ENCODE measurements at places on chromosomes 4 and X.

- no peak for DNase-seq
These were observed 364.4 kb upstream of the EPHA5 start for GRCh38 chr4:66034671-66035070.

DNA sequence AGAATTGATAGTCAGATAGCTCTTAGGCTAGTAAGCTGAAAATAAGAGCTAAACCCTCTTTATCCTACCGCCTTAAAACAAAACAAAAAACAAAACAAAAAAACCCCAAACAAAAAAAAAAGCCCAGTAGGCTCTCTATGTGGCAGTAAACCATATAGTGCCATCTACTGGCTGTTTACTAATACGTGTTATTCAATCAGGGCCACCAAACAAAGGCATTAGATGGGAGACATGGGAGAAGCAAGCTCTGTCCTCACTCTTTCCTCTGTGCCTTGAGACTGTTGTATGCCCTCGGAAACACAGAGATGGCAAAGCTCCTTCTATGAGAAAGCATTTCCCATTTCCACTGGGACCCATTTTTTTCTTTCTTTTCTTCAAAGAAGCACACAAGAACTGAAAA is 148.8 kb upstream of the MID1 start:
- DNase-seq, result no peak

GRCh38 chrX:77447653-77448569 is 722 bp downstream of the FGF16 start:
- no peak for DNase-seq

DNA sequence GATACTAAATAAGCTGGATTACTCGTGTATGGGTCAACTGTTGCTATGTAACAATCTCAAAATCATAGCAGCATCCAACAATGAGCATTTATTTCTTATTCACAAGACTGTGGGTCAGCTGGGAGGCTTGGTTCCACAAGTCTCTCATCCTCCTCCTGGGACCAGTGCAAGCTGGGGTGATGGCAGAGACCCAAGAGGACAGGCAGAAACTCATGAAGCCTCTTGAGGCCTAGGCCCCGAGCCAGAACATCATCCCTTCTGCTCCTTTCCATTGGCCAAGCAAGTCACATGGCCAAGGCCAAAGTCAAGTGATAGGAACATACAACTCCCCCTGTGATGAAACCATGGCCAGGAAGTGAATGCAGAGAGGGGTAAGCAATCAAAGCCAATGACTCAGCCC is 422.1 kb downstream of the BCOR start:
- no peak for DNase-seq

- no peak for DNase-seq
These were observed 177.4 kb upstream of the MAMLD1 start for GRCh38 chrX:150185766-150186165.

DNA sequence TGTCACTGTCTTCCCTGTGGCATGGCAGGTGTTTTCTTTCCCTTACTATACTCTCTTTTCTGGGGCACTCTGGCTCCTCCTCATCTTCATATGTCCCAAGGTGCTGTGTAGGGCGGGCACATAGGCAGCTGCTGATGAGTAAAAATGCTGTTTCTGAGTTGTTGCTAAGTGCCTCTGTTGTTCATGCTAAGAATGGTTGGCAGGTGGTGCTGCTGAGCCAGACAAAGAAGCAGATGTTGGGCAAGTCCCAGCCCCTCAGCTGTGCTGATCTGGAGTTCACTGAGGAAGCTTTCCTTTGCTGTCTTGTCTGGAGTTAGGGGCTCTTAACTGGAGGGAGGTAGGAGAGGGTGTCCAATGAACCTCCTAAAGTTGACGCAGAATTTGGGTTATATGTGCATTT is 40.6 kb downstream of the HADH start:
- no peak for DNase-seq

GRCh38 chr4:59553721-59554091 is 1646.4 kb upstream of the ADGRL3 start:
- DNase-seq, result no peak

- no peak for DNase-seq
These were observed 210.8 kb upstream of the IRS4 start for GRCh38 chrX:108947205-108947604.

DNA sequence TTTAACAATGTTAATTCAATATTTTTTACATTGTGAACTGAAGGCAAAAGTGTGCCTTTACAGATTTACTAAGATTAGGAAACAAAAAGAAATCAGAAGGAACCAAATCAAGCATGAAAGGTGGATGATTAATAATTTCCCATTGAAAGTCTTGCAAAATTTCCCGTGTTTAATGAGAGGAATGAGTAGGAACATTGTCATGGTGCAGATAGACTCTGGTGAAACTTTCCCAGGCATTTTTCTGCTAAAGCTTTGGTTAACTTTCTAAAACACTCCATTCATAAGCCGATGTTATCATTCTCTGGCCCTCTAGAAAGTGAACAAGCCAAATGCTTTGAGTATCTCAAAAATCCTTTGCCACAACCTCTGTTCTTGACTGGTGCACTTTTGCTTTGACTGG is 1522.8 kb upstream of the PABPC4L start:
- DNase-seq, result no peak

DNA sequence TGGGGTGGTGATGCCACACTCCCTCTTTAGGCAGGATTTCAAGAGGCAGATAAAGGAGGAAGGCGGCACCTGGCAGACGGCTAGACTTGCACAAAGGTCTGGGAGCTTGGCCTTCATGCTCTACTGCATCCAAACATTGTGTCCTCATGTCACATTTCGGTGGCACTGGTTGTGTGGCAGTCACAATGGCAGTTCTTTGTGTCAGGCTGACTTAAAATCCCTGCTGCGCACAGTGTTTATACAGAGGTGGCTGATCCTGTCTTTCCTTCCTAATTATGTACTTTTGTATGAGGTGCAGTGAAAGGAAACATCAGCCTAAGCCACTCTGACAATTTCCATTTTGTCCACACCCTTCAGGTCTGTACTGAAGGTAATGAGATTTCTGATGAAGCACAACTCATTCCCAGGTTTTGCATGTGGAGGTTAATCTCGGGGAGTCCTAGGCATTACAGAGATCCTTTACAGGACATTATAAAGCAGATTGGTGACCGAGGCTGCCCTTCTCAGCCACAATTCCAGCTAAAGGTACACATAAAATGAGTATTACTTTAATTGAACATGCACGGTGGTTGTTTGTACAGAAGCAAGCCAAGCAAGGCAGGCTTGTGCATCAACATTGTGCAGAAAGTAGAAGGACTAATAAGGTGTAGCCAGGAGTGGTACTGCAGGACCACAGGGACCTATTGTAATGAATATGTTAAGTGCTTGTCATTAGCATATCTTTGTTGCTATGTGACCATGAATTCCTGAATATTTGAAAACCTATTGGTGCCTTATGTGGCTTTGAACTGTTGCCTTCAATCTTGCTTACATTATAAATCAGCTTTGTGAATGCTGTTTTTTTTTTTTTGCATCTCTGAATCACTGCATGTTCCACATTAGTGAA is 147.6 kb downstream of the STK32B start:
- no peak for DNase-seq

- no peak for DNase-seq
These were observed 362.9 kb downstream of the PDGFC start for GRCh38 chr4:156608651-156609050.

- no peak for DNase-seq
These were observed 42.3 kb downstream of the RFC1 start for GRCh38 chr4:39323821-39324220.

DNA sequence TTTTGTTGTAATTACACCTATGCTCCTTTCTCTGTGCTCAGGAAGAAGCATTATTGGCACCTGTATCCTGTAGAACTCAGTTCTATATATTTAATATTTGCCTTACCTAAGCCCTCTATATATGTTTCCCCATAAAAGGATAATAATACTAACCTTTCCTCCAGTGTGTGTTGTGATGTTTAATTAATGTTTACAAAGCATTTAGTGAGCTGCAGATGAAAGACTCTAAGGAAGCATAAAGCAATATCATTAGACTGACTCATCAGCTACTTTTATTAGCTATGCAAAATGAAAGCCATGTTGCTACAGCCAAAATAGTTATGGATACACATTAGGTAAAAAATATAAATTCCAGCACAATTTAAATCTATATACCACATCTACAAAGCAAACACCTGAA is 93.6 kb upstream of the PTPN13 start:
- no peak for DNase-seq

DNA sequence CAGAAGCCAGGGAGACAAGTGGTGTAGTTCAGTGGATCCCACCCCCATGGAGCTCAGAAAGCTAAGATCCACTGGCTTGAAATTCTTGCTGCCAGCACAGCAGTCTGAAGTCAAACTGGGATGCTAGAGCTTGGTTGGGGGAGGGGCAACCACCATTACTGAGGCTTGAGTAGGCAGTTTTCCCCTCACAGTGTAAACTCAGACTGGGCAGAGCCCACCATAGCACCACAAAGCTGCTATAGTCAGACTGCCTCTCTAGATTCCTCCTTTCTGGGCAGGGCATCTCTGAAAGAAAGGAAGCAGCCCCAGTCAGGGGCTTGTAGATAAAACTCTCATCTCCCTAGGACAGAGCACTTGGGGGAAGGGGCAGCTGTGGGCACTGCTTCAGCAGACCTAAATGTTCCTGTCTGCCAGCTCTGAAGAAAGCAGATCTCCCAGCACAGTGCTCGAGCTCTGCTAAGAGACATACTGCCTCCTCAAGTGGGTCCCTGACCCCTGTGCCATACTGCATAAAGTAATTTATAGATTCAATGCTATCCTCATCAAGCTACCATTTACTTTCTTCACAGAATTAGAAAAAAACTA is 163.2 kb downstream of the HHIP start:
- DNase-seq, result no peak

DNA sequence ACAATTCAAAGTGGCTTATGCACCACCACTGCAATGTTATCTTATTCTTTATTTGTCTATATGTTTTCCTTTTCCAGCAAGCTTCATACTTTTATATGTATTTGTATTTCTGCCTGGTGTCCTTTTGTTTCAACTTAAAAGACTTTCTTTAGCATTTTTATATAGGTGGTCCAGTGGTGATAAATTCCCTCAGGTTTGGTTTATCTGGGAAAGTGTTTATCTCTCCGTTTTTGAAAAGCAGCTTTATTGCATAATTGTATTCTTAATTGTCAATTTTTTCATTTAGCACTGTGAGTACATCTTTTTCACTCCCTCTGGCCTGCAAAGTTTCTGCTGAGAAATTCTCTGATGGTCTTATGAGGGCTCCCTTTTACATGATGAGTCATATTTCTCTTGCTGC is 479.0 kb upstream of the GRID2 start:
- DNase-seq, result no peak

DNA sequence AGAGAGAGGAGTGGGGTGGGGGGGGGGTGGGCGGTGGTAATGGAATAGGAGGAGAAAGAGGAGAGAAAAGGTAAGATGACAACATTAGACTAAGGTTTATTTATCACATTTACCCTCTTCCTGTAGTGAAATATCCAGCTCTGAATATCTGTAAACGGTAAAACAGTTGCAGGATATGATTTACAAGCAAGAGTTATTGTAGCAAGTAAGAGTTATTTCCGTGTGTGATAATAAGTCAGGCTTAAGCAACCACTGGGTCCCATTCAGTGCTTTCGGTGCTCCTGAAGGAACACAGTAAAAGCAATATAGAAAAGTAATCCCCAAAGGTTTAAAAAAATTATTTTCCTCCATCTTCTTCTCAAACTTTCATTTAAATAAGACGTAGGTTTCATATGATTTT is 103.6 kb downstream of the MANBA start:
- no peak for DNase-seq

- no peak for DNase-seq
These were observed 1443.4 kb upstream of the TENM3 start for GRCh38 chr4:180799798-180800197.

GRCh38 chr4:1082215-1083182 is 30.9 kb downstream of the RNF212 start:
- DNase-seq, result no peak

GRCh38 chr4:107743532-107743931 is 23.5 kb upstream of the PAPSS1 start:
- no peak for DNase-seq

DNA sequence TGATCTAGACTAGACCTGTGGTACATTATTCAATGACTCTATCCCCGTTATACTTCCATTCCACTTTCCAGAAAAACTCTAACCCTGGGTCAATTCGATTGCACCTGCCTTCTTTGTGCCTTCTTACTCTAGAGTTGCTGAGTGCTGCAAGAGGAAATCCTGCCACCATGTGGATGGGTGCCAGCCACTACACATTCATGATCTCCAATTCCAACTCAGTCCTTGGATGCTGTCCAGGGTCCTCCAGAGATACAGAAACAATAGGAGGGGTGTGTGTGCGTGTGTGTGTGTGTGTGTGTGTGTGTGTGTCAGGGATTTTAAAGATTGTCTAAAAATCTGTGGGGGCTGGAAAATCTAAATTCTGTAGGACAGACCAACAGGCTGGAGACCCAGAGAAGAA is 42.9 kb upstream of the INTS6L start:
- DNase-seq, result no peak

DNA sequence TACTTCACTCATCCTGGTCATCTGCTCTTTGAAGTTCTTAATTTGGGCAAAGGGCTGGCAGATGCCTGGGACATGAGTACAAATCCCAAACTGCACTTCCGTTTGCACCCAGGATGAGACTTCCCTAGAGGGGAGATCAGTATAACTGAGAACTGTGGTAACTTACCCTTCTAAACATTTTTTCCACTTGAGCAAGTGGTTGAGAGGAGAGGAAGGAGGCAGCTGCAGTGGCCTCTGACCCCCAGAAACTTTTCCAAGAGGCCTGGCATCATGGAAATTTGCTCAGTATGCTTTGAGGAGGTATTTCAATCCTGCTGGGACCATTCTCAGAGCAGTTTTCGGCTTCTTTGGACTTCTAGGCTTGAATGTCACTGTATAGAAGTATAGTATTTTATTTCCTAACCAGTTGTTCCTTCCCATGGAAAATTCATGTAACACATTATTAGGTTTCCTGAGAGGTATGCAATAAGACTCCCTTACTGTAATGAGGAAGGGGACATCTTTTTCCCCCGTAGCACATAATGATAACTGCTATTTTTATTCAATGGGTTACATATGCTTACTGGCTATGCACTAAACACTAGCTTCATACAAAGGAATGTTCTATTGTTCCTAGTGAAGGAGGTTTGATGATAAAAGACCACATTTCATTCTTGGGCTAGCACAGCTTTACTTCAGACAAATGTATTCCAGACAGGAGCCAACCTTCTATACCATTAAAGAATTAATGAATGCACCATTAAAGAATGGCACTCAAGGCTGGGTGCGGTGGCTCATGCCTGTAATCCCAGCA is 129.3 kb downstream of the SHROOM3 start:
- DNase-seq, result no peak

DNA sequence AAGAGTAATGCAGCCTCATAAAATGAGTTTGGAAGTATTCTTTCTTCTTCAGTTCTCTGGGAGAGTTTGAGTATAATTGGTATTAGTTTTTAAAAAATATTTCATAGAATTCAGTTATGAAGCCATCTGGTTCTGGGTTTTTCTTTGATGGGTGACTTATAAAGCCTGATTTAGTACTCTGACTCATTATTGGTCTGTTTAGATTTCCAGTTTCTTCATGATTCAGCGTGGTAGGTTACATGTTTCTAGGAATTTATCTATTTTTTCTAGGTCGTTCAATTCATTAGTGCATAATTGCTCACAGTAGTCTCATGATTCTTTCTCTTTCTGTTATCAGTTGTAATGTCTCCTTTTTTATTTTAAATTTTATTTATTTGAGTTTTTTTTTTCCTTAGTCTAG is 111.2 kb downstream of the CEP44 start:
- no peak for DNase-seq

All from iPS DF 19.7 (cell line).